ENCODE measurements at places on chromosomes 7 and 10.

DNA sequence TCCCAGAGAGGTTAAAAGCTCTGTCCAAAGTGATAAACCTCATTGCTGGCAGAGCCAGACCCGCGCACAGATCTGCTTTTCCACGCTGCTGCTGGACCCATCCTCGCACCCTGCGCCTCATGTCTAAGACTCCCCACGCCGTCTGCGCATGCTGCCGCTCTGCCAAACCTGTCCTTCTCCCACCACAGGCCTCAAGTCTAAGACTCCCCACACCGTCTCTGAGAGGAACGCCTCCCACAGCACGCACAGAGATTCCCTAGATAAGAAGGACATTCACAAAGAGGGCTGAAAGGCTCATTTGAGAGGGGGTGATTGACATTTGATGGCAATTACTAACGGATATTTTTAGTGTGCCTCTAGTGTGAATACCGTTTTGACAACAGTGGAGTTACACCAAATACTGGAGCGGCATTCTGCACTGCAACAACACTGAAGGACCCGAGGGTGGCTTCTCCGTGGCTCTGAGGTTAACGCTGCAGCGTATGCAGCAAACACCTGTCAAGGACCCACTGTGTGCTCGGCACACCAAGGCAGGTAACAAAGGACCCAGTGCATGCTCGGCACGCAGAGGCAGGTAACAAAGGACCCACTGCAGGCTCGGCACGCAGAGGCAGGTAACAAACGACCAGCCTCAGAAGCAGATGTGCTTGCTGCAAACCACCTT lies 231.4 kb downstream of the DNAJB6 start:
- DNase-seq: no peak

DNA sequence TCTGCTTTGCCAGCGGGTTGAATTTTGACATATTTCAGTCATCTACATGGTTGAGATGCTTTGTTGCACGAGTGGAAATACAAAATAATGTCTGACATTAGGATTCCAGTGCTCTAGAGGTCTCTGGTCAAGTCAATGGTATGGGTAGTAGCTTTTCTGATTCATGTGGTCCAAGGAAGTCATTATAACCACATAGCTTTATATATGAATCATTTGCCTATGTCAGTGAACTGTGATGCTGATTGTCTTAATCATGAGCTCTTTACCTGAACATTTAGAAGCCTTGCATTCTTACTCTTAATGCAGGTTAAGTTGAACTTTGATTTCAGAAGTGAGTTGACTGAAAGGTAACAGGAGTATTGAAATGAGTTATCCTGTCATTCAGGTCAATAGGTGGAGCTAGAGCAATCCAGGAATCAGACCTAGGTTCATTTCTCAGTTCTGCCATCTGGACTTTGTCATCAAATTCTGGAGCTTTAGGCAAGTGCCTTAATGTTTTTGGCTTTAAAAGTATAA lies 3.3 kb downstream of the MAPK8 start:
- no peak for DNase-seq

DNA sequence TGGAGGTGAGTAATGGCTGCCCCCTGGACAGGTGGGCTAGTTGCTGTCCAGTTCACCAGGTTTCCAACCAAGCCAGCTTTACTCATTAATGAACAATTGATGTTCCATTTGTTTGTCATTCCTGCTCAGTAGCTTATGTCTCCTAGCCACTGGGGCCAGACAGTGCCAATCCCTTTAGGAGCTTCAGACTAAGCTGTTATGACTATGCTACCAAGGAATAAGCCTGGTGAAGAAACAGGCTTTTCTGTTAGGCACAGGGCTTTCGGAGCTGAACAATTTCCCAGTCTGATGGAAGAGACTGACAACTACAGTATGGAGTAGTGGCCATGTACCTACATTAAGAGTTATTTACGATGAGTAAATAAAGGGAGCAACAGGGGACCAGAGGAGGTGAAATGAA lies 2.1 kb upstream of the FMC1 start:
- DNase-seq: no peak

GRCh38 chr7:130087364-130087763 lies 17.0 kb downstream of the KLHDC10 start:
- DNase-seq: no peak

GRCh38 chr7:78063758-78064157 lies 265.2 kb downstream of the PHTF2 start:
- no peak for DNase-seq

- no peak for DNase-seq
Measured at GRCh38 chr7:129470411-129470810, 31.9 kb upstream of the SMKR1 start.

- no peak for DNase-seq
Measured at GRCh38 chr10:127372361-127372760, 176.0 kb upstream of the INSYN2A start.

DNA sequence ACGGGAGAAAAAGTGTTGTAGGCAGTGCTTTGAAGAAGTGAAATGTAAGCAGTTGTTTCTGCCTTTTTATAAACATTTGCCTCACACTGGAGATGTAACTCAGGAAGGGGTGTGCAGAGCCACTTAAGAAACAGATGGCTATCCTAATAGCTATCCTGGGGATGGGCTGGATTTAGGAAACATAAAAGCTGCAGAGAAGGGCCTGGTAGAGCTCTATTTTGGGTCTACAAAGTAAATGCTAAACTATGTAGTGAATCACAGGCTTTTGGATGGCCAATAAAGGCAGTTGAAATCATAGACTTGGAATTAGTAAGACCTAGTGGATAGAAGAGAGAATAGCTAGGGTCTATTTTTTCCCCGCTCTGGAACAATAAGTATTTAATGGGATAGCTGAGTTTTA lies 79.9 kb upstream of the AGR3 start:
- DNase-seq: no peak

All from activated CD4-positive, alpha-beta T cell treated with anti-CD3 and anti-CD28 coated beads, Interleukin-2, amount 50 U/mL, for 24 hours (primary cell).